ENCODE measurements at places on chromosomes 16 and 17.

DNA sequence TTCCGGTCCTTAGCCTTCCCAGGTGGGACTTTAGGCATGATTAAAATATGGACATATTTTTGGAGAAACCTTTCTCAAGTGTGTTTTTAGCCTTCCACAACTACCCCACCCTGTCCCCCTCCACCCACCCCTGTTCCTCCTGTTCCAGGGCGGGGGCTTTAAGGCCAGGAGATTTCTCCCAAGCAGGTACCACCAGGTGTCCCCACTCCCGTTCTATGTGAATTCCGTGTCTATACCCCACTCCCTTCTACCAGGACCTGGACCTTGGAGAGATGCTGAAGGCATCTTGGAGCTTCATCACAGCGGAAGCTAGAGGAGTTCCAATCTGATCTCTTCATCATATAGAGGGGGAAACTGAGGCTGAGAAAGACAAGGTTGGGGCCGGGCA, 9.7 kb downstream of the CA4 start:
- no peak for ATAC-seq

DNA sequence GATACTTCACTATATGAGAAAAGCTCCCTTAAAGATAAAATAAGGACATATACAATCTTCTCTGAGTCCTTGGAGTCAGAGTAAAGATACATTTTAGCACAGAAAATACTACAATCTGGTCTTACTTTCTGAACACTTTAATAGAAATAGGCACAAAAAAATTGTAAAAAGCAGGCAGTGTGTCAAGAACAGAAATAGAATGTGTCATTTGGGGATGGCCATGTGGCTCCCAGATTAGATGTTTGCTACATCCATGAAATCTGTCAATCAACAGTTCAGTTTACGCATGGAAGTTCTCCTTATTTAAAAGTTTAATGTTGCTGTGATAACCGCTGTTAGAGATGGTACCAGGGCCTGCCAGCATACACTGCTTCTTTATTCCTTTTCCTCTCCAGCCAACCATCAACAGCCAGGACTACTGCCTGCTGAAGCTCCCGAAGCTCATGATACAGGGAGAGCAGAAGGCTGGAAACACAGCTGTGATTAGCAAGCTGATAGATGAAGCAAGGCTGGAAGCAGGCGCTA, 278.5 kb downstream of the CEP112 start:
- ATAC-seq: no peak

GRCh38 chr17:64778240-64779097, 116.4 kb upstream of the SMURF2 start:
- ATAC-seq: peak; percentile 17

- peak; percentile 94 for ATAC-seq
Measured at GRCh38 chr16:4288148-4288921, 15.5 kb upstream of the TFAP4 start.

- no peak for ATAC-seq
Measured at GRCh38 chr17:10135539-10136257, 62.7 kb downstream of the GAS7 start.

- ATAC-seq: no peak
Measured at GRCh38 chr17:149897-150584, 12.7 kb downstream of the SCGB1C2 start.

- ATAC-seq: peak; percentile 1
Measured at GRCh38 chr16:66751053-66751302, 431 bp downstream of the DYNC1LI2 start.

DNA sequence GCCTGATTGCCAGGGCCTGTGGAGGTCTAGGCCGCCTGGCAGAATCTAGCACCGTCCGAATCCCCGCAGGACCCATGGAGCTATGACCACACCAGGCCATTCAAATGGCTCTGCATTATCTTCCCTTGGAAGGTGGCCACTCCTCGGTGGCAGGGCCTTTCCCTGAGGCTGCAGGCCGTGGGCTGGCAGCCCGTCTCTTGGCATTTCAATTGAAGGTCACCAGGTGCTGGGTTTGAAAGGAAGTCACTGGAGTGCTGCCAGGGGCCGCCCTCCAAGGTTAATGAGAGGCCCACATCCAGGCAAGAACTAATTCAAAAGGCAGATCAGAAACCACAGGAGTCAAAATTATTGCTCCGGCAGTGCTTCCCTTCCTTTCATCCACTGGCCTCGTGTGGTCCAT, 27.7 kb upstream of the CACNG5 start:
- no peak for ATAC-seq

DNA sequence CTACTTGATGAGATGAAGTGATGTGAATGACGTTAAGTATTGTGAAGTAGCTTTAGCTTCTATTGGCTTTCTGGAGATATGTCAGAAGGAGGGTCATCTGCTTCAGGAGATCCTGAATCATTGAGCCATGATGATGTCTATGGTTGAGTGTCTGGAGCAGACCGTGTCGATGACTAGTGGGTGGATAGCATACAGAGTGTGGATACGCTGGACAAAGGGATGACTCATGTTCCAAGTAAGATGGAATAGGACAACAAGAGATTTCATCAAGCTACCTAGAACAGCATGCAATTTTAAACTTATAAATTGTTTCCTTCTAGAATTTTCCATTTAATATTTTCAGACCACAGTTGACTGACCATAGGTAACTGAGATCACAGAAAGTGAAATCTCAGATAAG, 116.1 kb upstream of the RBBP6 start:
- no peak for ATAC-seq

- ATAC-seq: no peak
Measured at GRCh38 chr17:80943346-80944145, 48.1 kb upstream of the CHMP6 start.

- ATAC-seq: no peak
Measured at GRCh38 chr17:82112914-82113311, 14.9 kb upstream of the FASN start.

DNA sequence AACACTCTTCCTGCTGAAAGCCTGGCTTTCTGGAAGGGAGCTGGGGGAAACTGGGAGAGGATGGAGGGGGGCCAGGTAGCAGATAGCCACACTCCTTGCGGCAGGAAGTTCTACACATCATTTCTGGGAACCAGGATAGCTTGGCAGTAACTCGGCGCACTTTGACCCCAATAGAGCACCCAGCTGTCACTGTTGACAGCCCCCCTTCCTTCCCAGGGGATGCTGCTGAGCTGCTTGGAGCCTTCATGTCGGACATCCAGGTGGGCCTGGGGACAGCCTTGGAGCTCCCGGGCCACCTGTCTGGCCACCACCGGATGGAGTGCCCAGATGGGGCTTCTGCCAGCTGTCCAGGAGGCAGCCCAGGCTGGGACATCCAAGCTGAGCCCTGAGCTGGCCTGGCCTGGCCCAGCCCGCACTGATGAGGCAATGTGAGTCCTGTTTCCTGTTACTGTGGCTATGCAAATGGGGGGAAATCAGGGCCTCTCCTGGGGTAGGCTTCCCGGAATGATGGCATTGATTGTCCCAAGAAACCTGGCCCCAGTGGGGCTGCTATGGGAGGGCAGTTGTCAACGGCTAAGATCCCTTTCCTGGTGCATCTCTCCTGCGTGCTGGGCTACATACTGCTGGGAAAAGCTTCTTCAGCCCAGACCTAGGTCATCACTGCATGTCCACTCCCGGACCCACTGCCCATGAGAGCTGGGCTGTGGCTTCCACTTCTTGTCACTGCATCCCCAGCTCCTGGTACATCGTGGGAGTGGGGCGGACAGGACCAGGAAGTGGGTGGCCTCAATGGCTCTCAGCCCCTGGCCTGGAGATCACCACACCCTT, 50.0 kb downstream of the SOCS1 start:
- ATAC-seq: no peak

- ATAC-seq: no peak
Measured at GRCh38 chr16:62805221-62805857, 769.1 kb upstream of the CDH8 start.

DNA sequence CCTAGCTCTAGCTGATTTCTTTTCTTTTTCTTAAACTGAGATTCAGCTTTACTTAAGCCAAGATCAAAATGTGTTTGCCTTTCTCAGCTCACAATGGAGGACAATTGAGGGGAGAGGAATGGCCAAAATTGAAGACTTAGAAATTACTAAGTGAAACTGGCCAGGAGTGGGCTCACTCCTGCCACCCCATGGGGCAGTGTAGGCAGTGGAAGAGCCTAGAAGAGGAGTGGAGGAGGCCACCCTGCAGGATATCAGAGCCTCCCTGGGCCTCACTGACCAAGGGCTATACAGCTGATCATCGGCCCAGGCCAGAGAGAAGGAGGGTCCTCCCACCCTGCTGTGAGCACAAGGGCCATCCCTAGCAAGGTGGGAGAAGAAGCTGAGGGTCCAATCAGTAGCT, 119.8 kb downstream of the CCT6B start:
- no peak for ATAC-seq

GRCh38 chr16:83698964-83699363, 108.8 kb upstream of the HSBP1 start:
- ATAC-seq: no peak

- ATAC-seq: no peak
Measured at GRCh38 chr16:62014319-62014923, 21.8 kb downstream of the CDH8 start.

DNA sequence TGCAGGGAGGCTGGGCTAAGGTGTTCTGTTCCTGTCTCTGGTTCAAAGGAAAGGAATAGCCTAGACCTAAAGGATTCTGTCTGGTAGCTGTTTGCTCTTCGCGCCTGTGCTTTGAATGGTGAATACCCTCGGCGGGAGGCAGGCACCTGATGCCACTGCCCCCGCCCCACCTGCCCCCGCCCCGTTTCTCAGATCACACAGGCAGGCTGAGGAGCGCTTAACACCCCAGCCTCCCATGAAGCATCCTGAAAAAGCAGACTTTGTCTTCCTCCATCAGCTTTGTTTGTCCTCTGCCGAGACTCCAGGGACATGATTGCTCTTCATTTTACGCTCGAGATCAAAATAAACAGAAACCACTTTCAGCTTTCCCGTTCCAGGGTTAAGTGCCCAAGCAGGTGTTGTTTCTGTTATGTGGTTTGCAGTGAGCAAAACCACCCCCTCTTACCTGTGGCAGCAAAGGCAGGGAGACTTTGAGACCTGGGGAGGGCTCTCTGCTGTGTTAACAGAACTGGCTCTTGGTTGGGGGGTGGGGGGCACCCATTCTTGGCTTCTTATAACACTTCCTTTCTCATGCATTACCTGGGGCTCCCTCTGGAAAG, 452.1 kb downstream of the WWOX start:
- ATAC-seq: no peak

DNA sequence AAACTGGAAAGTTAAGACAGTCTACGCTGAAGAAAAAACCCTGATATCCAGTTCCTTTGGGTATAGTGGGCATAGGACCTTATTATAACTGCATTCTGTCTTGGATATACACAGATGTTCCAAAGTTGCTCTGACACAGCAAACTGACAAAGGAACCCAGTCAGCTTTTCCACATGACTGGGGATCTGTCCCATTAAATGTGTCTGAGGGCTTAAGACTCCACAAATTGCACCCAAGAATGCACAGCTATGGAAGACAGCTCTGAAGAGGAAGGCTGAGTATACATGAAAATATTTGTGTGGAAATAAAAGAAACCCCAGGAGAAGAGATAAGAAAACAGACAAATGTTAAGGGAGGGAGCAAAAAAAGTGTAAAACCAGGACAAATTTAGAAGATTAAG, 114.1 kb downstream of the SPAG9 start:
- ATAC-seq: no peak

DNA sequence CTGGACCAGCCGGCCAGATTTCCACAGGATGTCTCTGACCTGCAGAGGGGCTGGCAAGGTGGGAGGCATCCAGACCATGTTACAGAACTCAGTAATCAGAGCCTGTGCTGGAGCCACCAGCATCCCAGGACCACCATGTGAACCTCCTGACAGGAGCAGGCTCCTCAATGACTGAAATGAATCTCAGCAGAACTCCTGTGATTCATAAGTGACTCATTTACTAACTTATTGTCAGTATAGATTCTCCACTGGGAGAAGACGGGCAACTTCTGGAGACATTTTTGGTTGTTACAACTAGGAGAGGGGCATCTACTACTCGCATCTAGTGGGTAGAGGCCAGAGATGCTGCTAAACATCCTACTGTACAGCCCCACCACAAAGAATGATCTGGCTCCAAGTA, 3.1 kb upstream of the WWOX start:
- ATAC-seq: no peak

DNA sequence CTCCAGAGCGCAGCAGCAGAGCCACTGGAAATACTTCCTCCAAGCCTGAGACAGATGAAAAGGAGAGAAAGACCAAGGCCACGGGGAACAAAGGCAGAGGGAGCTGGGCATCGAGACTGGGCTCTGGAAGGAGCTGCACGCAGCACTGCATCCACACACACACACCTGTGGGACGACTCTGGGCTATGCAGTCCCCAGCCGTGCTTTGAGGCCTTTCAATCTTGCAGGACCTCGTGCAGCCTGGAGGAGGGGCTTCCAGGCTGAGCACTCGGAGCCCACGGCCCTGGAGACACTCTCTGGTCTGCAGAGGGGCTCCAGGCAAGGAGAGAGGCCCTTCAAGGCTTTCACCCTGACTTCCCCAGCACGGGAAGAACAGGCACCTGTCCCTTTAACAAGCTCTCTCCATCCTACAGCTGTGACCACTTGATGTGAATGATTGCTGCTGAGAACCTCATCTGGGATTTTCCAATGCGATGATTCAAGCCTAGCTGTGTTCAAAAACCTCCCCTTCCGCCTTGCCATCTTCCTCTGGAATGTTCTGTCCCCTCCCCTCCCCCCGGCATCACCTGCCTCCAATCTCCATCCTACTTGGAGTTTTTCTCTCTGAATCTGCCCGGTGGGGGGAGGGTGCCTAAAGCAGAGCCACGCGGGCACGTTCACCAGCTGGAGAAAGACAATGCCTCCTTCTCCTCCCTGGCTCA, 37.5 kb downstream of the RBFOX3 start:
- ATAC-seq: no peak

DNA sequence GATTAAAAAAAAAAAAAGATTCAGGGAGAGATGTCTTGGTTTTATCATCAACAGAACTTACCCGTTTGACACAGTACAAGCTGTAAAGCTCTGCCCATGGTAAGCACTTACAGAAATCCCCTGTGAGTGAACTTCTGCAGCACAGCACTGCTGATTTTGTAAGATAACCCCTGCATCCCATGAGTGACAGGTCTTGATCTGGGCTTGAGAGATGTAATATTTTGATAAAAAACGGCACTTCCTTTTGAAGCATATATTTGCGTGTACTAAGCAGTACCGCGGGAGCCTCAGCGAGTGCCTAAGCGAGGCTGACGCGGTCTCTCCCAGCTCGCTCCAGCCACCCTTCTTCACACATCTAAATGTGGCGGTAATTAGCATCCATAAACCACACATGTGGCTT, 50.5 kb downstream of the IKZF3 start:
- ATAC-seq: no peak

- no peak for ATAC-seq
Measured at GRCh38 chr16:19291475-19291874, 5.9 kb downstream of the CLEC19A start.

- peak; percentile 73 for ATAC-seq
Measured at GRCh38 chr16:50326835-50327465, 41.8 kb downstream of the BRD7 start.

GRCh38 chr17:29847527-29848400, 82.3 kb downstream of the SSH2 start:
- no peak for ATAC-seq

DNA sequence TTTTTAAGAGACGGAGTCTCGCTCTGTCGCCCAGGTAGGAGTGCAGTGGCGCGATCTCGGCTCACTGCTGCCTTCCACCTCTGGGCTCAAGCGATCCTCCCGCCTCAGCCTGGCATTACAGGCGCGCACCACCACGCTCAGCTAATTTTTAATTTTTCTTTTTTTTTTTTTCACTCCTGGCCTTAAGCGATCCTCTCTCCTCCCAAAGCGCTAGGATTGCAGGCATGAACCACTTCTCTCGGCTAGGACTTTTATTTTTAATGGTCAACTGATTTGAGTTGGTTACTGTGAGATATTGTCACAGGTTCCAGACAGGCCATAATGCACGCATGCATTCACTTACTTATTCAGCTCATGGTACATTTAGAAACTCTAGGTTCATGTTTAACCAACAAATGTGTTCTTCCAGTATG, 888 bp downstream of the PIGW start:
- ATAC-seq: no peak

All from stimulated activated memory B cell treated with anti-CD40 and anti-IgM and Interleukin-4, amounts not matched to agents 10 μg/mL and 1 μg/mL and 100 μg/mL, for 72 hours (primary cell).